ENCODE measurements at places on chromosomes 16 and 17. TPM values are rescaled to one million over a fixed set of nuclear protein-coding genes. Genes with fewer than 3 reads are reported as not detected.

GRCh38 chr17:40105861-40106759 lies 5.7 kb upstream of the NR1D1 start:
- DNase-seq, result no peak

GRCh38 chr16:6012716-6013115 lies 915.1 kb upstream of the EEF2KMT start:
- no peak for DNase-seq

- DNase-seq, result peak; percentile 15
These were observed 534.1 kb downstream of the GRIN2A start for GRCh38 chr16:9647981-9648701.

DNA sequence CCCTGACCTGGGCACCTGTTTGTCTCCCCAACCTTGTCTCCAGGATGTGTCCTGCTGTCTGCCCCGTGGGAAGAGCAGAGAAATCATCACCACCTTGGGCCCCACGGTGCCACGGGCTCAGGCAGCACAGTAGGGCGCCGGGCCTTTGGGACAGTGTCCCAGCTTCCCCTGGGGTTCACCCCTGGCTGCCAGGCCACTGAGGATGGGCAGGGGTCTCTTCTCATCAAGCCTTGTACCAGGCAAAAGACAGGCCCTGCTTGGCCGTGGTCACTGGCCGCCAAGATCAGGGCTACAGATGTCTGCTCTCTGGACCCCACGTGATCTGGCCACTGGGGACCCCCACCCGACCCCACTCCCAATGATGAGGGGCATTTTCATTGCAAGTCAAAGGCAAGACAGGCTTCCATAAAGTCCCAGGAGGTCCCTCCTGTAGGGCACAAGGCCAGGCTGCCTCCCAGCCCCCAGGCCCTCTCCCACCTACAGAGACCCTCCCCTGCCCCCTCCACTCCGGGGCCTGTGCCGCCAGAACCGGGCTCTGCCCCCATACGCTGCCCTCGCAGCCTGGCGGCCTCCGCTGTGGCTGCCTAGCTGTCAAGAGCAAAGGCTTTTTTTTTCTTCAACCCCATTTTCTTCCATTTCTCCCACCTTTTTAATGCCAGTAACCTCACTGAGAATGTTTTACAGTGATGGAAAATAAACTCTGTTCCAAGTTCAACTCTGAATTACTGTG lies 14.5 kb downstream of the DNAAF8 start:
- DNase-seq, result no peak

Gene GSDMA
- total RNA-seq, result not detected
